Activated CD4-positive, CD25-positive, alpha-beta regulatory T cell (primary cell): ENCODE measurements at places on chromosomes 12 and 14.

DNA sequence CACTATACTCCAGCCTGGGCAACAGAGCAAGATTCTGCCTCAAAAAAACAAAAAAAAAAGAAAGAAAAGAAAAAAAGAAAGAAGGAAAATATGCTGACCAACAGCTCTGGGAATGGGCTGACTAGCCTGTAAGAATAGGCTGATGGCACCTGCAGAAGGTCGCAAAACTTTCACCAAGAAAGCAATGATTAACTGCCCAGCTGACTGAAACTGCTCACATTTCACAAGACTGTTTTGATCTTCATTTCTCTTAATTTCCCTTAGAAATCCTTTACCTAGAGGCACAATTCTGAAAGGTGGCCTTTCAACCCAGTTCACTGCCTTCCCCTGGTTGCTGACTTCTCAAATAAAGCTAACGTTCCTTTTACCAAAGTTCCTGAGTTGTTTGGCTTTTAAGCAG, 12.4 kb downstream of the BEST3 start:
- no peak for DNase-seq

DNA sequence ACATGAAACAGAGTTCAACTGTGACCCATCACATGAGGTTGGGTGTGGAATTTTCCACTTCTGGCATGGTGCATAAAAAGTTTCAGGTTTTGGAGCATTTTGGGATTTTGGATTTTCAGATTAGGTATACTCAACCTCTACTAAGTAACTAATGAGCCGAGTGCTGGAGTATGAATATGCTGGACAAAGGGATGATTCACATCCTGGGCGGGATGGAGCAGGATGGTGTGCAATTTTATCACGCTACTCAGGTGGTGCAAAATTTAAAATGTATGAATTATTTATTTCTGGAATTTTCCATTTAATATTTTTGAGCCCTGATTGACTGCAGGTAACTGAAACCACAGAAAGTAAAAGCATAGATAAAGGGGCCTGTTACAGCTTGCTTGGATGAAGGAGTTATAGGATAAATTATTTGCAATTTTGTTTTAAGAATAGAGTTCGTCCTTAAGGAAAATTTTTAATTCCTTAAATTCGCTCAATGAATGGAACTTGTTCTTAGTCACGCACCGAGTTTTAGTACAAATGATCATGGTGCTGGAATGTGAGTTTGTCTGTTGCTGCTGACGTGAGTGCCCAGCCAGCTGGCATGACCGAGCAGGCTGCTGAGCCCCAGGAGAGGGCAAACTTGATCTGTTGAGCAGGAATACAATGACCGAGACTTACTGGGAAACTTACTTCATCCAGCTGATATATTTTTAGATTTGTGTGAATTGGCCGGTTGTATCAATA, 176.3 kb downstream of the ESR2 start:
- DNase-seq: no peak

GRCh38 chr12:96294831-96295230, 100.7 kb downstream of the ELK3 start:
- DNase-seq: no peak

DNA sequence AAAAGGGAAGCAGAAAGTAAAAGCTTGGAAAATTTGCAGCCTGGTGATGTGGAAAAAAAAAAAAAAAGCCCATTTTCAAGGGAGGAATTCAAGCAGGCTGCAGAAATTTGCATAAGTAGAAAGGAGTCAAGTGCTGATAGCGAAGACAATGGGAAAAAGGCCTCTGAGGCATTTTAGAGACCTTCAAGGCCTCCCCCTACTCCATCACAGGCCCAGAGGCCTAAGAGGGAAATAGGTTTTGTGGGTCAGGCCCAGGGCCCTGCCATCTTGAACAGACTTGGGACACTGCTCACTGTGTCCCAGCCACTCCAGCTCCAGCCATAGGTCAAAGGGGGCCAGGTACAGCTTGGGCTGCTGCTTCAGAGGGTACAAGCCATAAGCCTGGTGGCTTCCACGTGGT, 13.8 kb upstream of the PRKD1 start:
- DNase-seq: no peak

DNA sequence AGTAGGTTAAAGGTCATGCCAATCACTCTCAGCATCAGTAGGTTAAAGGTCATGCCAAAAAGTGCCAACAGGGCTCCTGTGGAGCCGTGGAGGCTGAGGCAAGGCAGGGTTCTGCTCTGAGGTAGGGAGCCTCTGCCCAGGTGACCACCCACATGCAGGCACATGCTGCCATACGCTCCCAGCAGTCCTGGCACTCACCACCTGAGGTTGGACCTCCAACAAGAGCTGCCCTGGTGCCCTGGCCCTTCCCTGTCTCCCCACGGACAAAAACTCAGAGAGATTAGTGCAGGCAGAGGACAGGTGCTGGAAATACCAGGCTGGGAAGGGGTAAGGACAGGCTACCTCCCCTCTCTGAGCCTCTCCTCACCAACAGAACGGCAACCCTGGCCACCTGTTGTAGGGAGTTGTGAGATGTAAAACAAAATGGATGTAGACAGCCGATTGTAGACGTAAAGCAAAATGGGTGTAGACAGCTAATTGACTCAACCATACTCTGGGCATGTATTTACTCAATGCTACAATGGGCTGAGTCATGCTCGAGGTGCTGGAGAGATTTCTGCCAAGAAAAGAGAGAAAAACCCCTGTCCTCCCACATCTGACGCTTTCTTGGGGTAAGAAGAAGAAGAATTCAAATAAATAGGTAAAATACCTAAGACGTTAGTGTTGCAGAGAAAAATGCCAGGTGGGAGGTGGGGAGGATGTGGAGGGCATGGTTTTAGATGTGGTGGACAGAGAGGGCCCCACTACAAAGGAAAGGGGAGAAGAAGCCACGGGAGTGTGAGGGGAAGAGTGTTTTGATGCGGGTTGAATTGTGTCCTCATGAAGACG, 32.4 kb downstream of the LTBP2 start:
- DNase-seq: no peak

DNA sequence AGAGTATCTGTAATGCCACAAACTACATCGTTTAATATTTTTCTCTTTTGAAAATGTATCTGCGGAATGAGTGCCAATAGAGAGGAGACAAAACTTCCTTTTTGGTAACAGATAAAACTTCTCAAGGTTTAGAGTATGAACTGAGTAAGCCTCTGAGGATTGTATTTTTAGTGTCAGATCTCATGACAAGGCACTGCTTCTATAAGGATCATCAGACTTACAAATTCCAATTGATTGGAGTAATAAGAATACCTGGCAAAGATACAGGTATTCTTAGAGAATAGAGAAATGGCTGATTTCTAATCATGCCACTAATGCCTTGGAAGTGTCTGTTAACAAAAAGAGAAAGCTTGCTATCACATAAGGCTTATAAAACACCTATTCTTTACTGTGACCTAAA, 45.3 kb downstream of the SLC35F4 start:
- no peak for DNase-seq

GRCh38 chr14:104582662-104583061, 3.1 kb downstream of the C14orf180 start:
- DNase-seq: no peak

DNA sequence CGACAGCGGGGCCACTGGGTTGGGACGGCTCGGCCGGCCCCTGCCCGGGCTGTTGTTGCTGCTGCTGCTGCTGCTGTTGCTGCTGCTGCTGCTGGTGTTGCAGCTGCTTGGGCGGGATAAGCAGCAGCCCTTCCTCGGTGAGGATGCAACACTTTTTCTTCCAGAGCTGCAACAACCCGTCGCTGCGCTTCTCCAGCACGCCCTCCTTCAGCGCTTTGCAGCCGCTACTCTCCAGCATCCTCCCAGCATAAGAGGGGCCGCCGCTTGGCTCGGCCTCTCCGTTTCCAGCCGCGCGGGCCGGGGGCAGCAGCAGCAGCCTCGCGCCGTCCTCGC, 529 bp downstream of the PHLDA1 start:
- DNase-seq: no peak

DNA sequence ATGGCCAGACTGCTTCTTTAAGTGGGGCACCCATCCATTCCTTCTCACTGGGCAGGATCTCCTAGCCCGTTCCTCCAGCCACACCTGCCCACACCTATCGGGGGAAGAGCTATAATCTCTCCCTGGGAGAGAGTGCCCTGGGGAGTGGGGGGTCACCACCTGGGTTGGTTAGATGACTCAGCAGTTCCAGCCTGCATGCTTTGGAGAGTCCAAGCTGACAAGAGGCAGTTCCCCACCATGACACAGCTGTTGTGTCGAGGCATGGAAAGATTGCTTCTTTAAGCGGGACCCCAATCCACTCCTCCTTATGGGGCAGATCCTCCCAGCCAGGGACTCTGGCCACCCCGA, 52.6 kb upstream of the PPFIA2 start:
- DNase-seq: no peak

GRCh38 chr12:49296836-49297694, 2.1 kb downstream of the PRPH start:
- DNase-seq: no peak

- DNase-seq: no peak
These were observed 195.8 kb upstream of the DIO3 start for GRCh38 chr14:101365329-101366158.

DNA sequence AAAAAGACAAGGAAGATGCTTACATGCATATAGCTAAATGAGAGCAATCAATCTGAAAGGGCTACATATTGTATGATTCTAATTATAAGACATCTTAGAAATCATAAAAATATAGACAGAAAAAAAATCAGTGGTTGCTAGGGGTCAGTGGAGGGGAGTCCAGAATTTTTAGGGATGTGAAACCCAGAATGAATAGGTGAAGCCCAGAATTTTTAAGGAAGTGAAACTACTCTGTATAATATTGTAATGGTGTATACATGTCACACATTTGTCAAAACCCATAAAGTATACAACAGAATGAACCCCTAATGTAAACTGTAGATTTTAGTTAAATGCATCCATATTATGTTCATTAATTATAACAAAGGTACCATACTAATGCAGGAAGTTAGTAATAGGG, 713.2 kb downstream of the FLRT2 start:
- DNase-seq: no peak

DNA sequence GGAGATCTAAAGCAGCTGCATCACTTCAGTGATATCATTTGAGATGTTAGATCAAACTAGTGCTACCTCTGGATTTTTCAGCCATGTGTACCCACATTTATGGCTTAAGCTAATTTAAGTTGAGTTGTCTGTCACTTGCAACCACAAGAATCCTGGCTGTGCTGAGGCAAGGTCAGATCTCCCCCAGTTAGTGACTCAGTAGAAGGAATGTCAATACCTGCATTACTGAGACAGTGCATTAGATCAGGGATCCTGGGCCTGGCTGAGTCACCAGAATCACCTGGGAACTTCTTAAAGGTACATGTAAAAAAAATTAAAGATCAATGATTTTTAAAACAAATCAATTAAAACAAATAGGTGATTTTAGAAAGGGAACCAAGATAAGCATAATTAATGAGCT, 84.6 kb upstream of the GRIN2B start:
- DNase-seq: no peak

DNA sequence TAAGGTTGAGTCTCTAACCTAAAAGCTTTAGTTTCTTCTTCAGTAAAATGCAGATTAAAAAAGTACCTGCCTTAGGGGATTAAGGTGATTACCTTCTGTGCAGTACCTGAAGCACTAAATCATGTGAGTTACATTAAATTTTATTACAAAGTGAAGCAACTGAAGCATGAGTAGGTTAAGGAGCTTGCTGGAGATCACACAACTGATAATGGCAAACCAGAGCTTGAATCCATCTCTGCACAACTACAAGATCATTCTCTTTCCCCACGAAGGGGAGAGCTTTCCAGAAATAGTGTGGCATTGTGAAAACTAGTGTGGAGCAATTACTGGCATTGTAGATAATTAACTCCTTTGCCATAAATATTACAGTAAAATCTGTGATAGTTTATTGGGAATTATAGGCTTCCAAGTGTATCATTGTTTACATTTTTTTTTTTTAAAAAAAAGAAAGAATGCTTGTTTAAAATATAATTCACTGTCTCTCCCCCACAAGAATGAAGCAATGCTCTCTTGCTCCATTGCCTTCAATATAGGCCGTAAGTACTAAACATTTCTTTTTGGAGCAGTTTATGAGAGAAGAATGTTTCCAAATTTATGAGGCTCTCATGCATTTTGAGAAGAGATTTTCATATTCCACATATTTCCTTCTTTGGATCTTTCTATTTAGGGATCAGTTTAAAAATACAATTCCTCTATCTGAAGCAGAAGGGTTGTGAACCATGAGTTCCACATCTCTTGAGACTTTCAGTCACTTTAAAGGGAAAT, 20.5 kb downstream of the SLC38A2 start:
- DNase-seq: no peak

DNA sequence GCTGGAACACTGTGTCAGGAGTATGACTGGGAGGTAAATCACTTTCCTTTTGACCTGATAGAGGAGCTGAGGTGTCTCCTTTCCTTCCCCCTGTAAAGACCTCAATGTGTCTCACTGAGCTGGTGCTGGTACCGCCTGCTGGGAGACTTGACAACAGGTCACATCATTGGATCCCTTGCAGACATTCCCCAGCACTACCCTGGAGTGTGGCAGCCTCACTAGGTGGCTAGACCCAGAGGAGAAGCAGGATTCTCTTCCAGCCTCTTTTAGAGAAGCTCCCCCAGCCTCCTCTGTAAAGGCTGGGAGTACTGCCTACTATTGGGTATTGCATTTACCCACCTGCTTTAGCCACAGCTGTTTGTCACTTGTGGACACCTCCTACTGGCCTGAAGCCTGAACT, 223.9 kb downstream of the ADGRD1 start:
- DNase-seq: no peak

DNA sequence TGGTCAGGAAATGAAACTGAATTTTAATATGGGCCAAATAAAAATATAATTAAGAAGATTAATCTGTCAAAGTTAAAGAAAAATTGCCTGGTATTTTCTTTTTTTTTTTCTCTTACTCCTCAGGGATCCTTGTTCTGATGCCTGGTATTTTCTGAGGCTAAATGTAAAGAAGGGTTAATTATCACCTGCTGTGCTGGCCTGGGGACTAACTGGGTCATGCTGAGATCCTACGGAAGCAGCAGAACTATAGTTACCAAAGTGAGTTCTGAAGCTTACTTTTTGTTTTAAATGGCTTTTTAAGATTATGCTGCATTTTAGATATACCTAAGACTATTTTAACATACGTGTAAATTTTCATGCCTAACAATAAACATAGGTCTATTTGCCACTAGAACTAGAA, 23.3 kb downstream of the ZC2HC1C start:
- no peak for DNase-seq

- DNase-seq: no peak
These were observed 5.8 kb downstream of the NUMB start for GRCh38 chr14:73452341-73453186.

GRCh38 chr12:104586351-104586919, 129.7 kb downstream of the CHST11 start:
- no peak for DNase-seq
